ENCODE measurements at places on chromosomes 4 and X.

DNA sequence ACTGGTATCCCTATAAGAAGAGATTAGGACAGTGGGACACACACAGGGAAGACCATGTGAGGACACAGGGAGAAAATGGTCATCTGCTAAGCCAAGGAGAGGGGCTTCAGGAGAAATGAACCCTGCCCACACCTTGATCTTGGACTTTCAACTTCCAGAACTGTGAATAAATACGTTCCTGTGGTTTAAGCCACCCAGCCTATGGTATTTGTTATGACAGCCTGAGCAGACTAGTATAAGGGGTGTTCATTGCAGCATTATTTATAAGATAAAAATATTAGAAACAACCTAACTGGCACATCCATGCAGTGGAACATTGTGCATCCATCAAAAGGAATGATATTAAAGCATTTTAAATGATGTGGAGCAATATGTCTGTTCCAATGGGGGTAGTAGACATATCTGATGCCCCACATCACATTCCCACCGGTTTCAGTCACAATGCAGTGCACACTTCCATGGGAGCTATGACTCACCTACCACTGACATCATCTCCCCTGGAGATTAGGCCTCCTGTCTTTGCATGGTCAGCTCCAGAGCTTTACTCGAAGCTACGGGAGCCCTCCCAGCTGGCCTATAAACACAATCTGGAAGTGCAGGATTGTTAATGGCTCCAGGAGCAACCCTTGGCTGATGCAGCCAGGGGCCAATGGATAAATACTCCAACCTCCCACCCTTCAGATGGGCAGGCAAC, 38.9 kb upstream of the MAMLD1 start:
- DNase-seq = no peak

- DNase-seq = no peak
Observed at GRCh38 chr4:123785538-123785937, 388.9 kb downstream of the SPRY1 start.

DNA sequence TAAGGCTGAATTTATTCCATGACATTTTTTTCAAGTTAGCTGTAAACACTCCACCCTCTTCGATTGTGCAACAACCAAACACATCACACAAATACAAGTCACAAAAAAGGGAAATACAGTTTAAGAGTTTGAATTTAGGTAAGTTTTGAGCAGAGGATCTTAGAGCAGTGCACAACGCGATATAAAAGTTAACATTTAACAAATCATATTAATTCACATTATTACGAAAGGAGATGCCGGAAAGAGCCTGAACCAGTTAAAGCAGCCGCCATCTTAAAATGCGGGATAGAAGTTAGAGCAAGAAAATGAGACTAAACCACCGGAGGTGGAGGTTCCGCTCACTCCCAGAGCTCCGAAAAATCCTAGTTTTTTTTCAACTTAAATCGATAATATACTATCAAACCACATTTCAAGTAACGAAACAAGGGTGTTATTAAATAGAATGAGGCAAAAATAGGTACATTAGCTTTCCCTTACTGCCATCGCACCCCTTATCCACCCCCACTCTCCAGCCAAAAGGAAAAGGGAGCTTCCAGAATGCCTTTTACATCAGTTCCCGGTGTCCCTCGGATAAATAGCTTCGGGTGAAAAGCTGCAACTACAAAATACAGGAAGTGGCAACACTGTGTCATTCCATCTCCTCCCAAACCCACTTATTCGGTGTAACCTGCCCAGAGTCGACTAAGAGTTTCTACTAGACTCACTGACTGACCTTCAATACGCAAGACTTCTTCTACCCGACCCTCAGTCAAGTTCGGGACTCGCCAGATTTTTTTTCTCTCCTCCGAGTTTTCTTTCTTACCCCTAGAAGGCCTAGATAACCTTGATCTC, 1.9 kb downstream of the UBE2D3 start:
- peak; percentile 64 for DNase-seq

GRCh38 chr4:180909279-180909678, 1333.9 kb upstream of the TENM3 start:
- no peak for DNase-seq

- no peak for DNase-seq
Observed at GRCh38 chr4:65658117-65658516, 12.2 kb downstream of the EPHA5 start.

DNA sequence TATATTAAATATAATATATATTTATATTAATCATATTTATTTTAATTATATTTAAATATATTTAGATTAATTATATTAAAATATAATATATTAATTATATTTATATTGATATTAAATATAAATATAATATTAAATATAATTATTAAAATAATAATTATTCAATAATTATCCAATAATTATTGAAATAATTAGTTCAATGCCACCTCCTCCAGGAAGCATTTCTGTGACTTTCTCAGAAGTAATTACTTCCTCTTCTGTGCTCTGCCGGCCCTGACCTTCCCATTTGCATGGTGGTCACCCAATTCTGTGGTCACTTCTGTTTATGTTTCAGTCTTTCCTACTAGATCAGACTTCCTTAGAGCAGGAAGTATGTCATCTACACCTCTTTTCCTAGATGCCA, 45.8 kb downstream of the EVC2 start:
- DNase-seq = no peak

DNA sequence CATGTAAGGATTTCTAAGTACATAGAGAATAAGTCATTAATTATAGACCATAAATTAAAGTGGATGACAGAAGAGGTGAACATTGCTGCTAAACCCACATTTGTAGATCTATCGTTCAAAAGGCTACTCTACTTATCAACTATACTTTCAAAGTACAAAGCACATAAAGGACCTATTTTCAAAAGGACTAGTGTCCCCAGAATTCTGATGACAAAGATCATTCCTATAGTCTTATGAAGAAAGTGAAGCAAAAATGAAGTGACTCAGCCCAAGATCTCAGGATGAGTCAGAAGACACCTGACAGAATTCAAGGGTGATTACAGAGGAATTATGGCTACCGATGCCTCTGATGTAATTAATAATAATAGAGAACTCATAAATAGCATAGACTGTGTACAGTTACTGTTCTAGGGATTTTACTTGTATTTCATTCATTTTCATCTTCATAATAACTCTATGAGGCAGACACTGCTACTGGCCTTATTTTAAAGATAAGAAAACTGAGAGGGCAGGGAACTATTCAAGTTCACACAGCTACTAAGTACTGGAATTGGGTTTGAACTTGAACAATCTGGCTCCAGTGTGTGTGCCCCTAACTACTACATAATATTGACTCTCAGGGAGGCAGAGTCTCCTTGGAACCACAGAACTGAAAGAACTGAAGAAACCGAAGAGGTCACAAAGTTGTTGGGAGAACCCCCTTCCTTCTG, 17.1 kb downstream of the USP46 start:
- DNase-seq = no peak

GRCh38 chr4:110533940-110534339, 58.0 kb downstream of the ENPEP start:
- DNase-seq = no peak

GRCh38 chr4:161714022-161714751, 449.6 kb downstream of the FSTL5 start:
- DNase-seq = no peak

GRCh38 chrX:77342004-77342403, 105.2 kb upstream of the FGF16 start:
- DNase-seq = no peak

DNA sequence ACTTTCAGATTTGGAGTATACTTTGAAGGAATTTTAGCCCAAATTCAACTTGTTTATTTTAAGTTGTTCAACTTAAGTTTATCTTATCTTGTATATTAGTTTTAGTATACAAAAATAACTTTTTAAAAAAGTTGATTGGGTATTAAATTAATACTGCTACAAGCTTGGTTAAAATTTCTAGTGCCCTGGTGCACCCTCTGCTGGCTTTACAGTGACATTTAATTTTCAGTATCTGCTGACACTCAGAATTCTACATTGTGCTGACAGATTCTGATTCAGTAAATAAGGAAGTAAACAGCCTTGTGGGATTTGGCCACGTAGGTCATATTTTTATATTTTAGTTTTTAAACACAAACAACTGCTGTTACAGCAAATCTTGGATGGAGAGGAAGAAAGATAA, 2.9 kb downstream of the EDA start:
- no peak for DNase-seq

- DNase-seq = no peak
Observed at GRCh38 chr4:54495091-54495490, 162.7 kb upstream of the KIT start.

- DNase-seq = no peak
Observed at GRCh38 chrX:141903400-141904155, at the start of gene MAGEC1. MAGEC1 (plus strand) TSS chrX:141903894; CDS start chrX:141905073, 1,179 bp downstream.
